ENCODE measurements at places on chromosomes 2 and 18. TPM values are rescaled to one million over a fixed set of nuclear protein-coding genes. Genes with fewer than 3 reads are reported as not detected.

DNA sequence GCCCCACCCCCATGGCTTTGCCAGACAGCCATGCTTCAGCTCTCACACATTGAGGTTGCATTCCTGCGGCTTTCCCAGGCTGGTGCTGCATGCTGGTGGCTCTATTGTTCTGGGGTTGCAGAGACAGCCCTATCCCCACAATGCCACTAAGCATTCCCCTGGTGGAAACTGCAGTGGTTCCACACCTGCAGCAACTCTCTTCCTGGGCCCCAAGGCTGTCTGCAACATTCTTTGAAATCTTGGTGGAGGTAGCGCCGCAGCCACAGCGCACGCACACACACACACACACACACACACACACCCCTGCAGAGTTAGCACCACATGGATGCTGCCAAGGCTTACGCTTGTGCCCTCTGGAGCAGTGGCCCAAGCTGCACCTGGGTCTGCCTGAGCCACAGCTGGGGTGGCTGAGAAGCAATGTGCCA is 21.4 kb downstream of the SFXN5 start:
- DNase-seq, result no peak

CDK15 gene
- total RNA-seq, result not detected

DNA sequence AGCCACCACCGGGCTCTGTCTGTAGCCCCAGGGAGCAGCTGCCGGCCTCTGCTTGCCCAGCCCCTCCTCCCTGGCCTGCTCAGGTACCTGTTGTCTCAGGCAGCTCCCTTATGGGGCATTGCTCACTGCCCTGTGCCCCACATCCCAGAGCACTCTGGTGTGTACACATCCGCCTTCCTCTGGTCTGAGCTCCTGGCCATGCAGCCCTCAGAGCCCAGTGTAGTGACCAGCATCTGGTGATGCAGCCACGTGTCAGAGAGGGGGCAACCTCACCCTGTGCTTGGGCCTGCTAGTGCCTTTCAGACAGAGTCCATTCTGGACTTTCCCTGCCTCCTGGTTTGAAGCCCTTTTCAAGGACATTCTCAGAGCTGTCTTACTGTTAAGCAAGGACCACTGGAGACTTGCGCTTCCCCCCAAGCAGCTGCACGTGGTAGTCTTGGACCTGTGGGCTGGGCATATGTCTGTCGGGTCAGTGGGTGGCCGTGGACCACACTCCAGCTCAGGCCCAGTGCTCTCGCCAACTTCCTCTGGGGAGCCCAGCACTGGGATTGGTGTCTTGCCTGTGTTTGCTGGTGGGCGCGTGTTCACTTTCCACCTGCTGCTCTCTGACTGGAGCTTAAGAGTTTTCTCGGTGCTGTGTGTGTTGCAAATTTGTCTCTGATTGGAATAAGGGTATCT is 30.7 kb downstream of the DGKD start:
- no peak for DNase-seq

DNA sequence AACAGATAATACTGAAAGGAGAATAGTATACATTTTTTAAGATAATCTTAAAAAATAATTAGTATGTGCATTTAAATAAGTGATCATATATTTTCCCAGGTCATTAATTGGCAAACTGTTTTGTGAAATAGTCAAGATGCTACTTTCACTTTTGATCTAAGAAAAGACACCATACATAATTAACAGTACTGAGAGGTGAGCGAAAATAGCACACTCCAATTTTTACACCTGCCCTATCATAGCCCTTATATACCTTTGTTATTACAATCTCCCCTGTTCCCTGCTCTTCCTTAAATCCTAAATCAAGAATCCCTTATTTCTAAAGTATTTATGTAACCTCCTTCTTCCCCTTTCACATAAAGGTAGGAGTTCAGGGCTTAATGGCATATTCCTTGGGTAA is 500.1 kb upstream of the LRATD1 start:
- DNase-seq, result no peak

- no peak for DNase-seq
These were observed 74.1 kb downstream of the OSBPL6 start for GRCh38 chr2:178268435-178268834.
